ENCODE measurements at places on chromosomes 16 and 17.
A peak's percentile ranks its signal among the peaks of the same experiment; 100 is the strongest.

- DNase-seq = no peak
These were observed 194.4 kb downstream of the SALL1 start for GRCh38 chr16:50956637-50957036.

- DNase-seq = no peak
These were observed 19.7 kb upstream of the MEIOC start for GRCh38 chr17:44636562-44636961.

GRCh38 chr17:38454532-38454931 is 26.3 kb downstream of the ARHGAP23 start:
- DNase-seq = no peak

- DNase-seq = no peak
These were observed 202.1 kb upstream of the IRX3 start for GRCh38 chr16:54488729-54489128.

GRCh38 chr17:75405365-75406221 is at the start of gene GRB2:
Gene GRB2 (minus strand): TSS chr17:75405678. CDS start chr17:75393628, 12,050 bp downstream.
- peak; percentile 98 for DNase-seq

DNA sequence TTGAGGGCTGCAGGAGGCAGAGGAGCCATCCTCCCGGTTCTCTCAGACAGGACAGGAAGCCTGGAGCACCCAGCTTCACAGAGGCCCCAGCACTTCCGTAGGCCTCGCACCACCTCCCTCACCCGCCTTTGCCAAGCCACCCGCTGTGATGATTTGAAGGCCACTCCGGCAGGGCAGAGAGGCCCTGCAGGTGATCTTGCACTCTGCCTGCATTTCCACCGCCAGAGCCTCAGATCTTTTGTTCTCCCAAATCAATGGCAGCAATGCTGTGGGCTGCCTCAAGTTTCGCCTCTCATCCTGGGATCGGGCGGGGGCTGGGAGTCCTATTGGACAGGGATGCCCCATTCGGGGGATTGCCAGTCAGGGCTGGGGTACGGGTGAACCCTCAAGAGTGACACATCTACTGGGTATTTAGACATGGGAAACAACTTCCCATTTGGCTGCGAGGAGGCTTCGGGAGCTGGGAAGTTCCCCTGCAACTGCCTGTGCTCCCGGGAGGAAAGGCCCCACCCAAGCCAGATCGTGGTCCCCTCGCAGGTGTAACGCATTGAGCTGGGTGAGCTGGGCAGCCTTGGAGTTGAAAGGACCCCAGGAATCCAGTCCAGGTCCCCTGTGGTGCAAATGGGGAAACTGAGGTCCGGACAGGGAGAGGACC is 34.8 kb upstream of the PEMT start:
- DNase-seq = no peak

DNA sequence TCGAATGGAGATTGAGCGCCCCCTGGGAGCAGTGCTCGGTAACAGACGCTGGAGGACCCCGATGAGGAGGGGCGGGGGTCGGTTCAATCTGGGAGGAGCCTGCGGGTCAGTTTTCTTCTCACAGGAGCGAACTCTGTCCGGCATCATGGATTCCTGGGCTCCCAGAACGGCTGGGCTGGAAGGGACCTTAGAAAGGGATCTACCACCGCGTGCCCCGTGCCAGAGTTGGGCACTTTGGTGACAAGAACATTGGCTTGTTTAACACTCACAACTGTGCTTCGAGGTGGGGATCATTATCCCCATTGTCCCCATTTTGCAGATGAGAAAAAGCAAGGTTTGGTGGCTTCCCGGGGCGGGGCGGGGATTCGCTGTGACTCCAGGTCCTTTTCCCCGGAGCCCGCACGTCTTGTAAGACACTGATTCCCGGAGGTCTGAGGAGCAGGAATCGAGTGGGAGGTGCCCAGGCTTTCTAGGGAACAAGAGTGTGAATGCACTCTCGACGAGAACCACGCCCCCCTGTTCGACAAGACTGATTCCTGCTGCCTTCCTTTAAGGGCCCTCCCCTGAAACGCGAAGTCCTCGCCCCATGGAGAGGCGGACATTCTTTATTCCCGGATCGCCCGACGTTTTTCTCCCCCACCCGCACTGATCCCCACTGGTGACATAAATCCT is 1.5 kb upstream of the FBXL19 start:
- peak; percentile 96 for DNase-seq

GRCh38 chr16:23351360-23351759 is 49.3 kb downstream of the SCNN1B start:
- DNase-seq = peak; percentile 24

DNA sequence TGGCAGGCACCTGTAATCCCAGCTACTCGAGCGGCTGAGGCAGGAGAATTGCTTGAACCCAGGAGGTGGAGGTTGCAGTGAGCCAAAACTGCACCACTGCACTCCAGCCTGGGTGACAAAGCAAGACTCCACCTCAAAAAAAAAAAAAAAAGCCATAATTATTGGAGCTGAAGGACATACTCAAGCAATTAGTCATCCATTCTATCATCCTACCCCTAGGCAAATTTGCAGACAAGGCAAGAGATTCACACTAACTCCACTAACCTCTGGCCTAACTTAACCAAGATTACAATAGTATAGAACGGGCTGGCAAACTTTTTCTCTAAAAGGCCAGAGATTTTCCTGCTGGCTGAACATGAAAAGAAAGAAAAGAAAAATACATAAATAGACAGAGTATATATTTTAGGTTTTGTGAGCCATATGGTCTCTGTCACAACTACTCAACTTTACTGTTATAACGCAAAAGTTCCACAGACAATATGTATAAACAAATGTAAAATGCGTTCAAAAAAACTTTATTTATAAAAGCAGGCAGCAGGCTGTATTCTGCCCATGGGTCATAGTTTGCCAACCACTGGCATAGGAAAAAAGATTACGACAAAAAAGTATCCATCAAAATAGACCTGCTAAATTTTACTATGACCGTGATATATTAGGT is 29.7 kb downstream of the BRIP1 start:
- DNase-seq = no peak

DNA sequence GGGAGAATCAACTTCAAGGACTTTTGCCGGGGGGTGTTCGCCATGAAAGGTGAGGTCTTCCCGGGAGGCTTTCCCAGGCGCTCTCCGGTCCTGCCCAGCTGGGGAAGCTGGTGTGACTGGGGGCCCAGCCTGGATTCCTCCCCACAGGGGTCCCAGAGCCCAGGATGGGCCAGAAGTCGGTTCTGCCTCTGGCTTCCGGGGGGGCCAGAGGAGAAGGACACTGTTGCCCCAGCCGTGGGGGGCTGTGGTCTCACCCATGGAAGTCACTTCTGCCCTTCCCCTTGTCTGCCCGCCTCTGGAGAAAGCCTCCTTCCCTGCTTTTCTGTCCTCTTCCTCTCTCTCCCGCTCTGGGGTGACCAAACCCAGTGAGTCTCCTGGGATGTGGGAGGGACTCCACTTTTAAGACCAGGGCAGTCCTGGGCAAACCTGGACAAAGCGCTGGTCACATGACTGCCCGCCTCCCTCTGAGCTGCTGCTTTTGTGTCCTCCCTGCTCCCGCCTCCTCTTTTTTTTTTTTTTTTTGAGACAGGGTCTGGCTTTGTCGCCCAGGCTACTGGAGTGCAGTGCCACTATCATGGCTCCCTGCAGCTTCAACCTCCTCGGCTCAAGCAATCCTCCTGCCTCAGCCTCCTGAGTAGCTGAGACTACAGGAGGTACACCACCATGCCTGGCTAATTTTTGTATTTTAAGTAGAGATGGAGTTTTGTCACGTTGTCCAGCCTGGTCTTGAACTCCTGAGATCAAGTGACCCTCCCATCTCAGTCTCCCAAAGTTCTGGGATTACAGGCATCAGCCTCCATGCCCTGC is 40.6 kb downstream of the RAB11FIP4 start:
- no peak for DNase-seq

DNA sequence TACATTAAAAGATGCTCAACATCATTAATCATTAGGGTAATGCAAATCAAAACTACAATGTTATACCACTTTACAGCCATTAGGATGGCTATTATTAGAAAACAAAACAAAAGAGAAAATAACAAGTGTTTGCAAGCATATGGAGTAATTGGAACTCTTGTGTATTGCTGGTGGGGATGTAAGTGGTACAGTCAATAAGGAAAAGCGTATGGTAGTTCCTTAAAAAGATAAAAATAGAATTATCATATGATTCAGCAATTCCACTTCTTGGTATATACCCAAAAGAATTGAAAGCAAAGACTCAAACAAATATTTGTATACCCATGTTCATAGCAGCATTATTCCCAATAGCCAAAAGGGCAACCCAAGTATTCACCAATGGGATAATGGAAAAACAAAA is 1.4 kb upstream of the CAPNS2 start:
- DNase-seq = no peak

DNA sequence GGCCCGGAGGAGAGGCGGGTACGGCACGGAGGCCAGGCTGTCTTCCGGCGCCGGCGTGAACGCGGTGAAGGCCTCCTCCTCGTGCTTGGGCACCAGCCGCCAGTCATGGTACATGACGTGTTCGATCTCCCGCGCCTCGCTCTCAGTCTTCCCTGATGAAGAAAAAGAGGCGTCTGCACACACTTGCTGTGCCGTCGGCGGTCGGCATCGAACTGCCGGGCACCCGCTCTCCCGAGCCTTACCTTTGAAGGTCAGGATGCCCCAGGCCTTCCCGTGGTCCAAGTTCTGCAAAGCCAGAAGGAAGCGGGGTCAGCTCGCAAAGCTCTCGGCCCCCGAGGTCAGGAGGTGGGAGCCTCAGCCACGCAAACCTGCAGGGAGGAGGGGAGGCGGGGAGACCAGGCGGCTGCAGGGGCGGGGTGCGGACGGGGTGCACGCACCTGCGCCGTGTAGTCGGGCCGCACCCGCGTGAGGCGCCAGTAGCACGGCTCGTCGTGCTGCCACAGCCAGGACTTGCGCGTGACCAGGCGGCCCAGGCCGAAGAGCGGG is at the start of gene EME2:
Gene EME2, plus strand, starts transcription at position 449 of the 546 bp plus-strand sequence. CDS start 418 bp downstream, outside the sequence.
- DNase-seq = peak; percentile 51

- DNase-seq = no peak
These were observed 30.8 kb upstream of the CRISPLD2 start for GRCh38 chr16:84788920-84789391.

DNA sequence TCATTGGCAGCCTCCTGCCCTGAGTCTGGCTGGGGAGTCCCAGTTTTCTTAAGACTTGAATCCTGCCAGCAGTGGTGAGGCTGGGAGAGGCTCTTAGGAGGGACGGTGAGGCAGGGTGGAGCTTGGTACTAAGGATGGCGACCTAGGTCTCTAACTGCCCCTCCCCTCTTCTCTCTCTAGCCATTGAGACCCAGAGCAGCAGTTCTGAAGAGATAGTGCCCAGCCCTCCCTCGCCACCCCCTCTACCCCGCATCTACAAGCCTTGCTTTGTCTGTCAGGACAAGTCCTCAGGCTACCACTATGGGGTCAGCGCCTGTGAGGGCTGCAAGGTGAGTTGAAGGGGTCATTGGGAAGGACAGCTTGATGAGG is 16.4 kb downstream of the GJD3 start:
- DNase-seq = no peak

DNA sequence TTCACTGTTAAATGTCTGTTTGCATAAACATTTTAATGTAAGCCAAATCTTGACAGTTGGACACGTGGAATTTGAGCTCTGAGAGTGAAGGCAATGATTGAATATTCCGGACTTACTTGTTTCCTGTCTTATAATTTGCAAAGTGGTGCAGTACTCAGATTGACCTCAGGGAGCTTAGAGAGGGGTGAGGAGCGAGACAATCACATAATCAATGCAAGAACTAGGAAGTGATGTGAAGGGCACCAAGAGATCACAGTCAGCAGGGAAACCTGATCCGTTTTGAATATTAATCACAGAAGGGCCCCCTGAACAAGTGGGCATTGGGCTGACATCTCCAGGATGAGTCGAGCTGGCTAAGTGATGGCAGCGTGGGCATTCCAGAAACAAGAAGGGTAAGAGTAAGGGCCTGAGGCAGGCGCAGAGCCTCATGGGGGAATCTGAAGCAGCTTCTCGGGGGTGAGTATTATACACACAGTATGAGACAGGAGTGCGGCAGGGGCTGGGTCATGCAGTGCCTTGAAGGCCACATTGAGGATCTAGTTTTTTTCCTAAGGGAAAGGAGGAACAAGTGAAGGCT is 26.1 kb downstream of the TEX2 start:
- no peak for DNase-seq

- DNase-seq = no peak
These were observed 3.1 kb downstream of the PPP1R1B start for GRCh38 chr17:39629898-39630297.

GRCh38 chr17:60421273-60422161 is 772 bp upstream of the CHCT1 start:
- peak; percentile 53 for DNase-seq

DNA sequence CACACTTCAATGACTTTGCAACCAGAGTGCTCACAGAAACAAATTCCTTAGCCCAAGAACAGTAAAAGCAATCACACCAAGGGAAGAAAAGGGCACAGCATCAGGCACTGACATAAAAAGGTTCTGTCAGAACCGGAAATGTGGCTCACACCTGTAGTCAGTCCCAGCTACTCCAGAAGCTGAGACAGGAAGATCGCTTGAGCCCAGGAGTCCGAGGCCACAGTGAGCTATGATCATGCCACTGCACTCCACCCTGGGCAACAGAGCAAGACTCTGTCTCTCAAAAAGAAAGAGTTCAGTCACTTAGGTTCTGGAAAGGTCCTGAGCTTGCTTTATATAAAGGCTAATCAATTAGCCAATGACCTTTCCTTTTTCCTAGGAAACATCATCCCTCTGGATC is 22.7 kb downstream of the YWHAE start:
- no peak for DNase-seq

- no peak for DNase-seq
These were observed 42.5 kb upstream of the ASIC2 start for GRCh38 chr17:33335491-33336173.

- DNase-seq = no peak
These were observed 64.1 kb downstream of the TIMM22 start for GRCh38 chr17:1060991-1061390.

- no peak for DNase-seq
These were observed 56.4 kb downstream of the VMP1 start for GRCh38 chr17:59763861-59764260.

- DNase-seq = no peak
These were observed 20.5 kb upstream of the JPH3 start for GRCh38 chr16:87581857-87582215.
